ENCODE measurements at places on chromosomes 5 and 9.

DNA sequence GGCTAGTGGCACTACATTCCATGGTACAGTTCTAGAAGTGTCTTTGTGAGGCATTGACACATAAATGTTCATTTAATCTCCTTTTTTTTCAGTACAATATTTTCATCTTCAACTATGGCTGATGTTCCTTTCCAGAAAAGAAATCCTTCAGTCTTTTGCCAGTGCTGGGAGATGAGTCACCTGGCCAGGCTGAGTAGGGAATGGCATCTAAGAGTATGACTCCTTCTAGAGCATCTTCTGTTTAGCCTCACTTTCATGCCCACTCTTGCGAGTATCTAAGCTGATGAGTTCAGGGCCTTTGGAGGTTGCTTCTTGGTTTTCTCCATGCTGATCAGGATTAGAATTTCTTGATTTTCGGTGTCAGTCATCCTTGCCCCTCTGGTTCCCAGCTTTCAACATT, 124.4 kb downstream of the SLC28A3 start:
- DNase-seq: no peak

- no peak for DNase-seq
These were observed 8.3 kb downstream of the SHB start for GRCh38 chr9:38060681-38061080.

GRCh38 chr5:120236360-120236759, 227.7 kb upstream of the PRR16 start:
- DNase-seq: no peak

GRCh38 chr5:145568581-145568980, 266.6 kb downstream of the PRELID2 start:
- DNase-seq: no peak

DNA sequence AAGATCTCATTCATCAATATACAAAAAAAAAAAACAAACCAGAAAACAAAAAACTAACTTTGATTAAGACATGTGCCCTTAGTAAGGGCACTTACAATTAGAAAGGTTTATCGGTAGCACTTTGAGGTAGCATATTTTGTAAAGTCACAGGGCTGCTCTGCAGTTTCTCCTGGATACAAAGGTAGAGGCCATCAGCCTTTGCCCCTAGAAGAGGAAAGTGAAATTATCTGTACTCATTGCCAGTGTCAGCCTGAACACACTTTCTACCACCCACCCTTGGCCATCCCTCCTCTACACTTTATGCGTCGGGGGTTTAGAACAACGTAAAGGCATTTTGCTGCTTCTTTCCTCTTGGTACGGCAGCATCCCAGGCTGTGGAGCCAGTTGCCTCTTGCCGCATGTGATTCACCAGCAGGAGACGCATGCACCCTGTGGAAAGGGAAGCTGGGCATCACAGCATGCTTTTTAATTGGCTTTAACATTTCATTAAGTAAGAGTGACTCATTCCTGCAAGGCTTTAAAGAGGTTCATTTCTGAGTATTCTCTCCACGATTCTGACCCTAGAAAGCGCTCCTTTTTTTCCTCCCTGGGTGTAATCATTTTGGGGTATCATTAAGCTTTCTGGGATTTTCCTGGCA, 84.6 kb downstream of the CEMIP2 start:
- peak; percentile 35 for DNase-seq
